Activated gamma-delta T cell treated with Interleukin-2 at 50 U/mL for 16 hours (primary cell): ENCODE measurements at places on chromosomes 7 and 10.

- no peak for DNase-seq
Observed at GRCh38 chr7:99579281-99579955, 18.6 kb upstream of the TMEM225B start.

GRCh38 chr7:148747274-148747673 lies 48.6 kb downstream of the CUL1 start:
- no peak for DNase-seq

DNA sequence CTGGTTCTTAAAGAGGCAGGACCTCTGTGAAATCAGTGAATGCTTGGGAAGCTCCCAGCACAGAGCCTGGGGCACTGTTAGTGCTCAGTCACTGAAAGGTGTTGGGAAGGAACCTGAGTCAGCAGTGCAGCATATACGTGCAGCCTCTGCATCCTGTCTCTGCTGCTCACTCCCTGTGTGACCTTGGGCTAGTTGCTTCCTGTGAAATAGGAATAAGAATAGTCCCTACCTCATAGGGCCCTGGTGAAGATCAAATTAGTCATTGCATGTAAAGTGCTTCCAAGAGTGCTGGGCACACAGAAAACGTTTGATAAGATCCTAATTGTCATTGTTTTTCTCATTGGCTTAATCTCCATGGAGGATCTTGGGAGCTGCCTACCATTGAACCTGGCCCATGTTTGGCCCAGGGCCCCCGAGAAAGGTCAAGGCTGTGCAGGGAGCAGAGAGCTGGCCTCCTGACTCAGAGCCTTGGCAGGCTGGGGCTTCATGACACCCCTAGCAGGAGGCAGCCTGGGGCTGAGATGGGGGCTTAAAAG lies 73.3 kb upstream of the COL13A1 start:
- no peak for DNase-seq

- no peak for DNase-seq
Observed at GRCh38 chr10:13810568-13810967, 223.8 kb downstream of the PRPF18 start.

DNA sequence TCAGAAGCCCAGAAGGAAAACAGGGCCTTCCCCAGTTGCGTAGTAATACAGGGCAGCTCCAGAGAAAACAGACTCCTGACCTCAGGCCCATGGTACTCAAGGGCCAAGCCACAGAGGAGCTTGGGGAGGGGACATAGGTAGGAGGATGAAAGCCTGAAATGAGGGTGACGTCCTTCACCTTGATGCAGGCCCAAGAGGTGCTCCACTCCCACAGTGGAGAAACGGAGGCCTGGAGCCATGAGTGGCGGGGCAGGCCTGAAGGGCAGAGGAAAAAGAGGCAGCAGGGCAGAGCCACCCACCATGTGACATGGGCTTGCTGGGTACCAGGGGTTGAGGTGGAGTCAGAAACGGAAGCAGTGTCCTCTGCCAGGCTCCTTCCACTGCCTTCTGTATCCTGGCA lies 83.0 kb downstream of the C10orf105 start:
- no peak for DNase-seq

- DNase-seq = no peak
Observed at GRCh38 chr10:85413570-85413969, 953.0 kb downstream of the GRID1 start.

DNA sequence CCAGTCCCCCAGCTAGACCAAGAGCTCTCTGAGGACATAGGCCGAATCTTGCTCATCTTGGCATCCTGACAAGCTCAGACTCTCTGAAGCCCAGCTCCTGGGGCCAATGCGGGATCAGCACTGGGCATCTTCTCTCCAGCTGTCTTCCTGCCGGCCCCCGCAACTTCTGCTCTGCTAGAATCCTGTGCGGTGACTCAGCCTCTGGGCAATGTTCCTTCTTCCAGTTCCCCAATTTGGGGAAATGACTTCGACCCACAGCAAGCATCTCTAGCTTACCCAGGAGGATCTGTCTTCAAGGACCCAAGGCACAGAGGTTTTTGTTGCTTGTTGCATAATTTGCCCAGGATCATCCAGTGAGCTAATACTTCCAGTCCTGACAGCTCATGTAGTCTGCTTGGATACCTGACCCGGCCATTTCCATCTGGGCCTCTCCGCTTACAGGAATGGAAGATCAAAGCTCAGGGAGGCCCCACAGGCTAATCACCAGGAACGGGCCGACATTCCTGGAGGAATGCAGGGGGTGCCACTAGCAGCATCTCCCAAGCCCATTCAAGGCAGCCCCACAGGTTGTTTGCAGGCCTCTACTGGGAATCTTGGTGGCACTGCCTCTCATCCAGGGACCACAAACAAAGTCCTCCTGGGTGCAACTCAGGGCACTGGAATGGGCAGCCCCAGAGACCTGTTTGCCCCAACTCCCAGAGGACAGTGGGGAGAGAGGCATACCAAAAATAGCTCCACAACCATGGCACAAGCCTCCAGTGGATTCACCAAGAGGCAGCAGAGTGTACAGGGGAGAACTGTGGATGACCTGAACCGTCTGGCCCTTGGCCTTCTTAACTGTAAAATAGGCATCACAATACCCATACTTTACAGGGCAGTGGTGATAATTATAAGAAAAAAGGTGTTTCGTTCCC lies 151.9 kb downstream of the NEURL1 start:
- DNase-seq = no peak
